Cardiac ventricle fibroblast (primary cell): ENCODE measurements at places on chromosomes 1 and 21. TPM values are rescaled to one million over a fixed set of nuclear protein-coding genes. Genes with fewer than 3 reads are reported as not detected.

Gene STK40
- 11.9 and 18.5 TPM in 2 replicates for total RNA-seq

Gene HSD11B1
- 134 and 142 TPM in 2 replicates for total RNA-seq

Gene THEMIS2
- total RNA-seq: 1.2 and 9.1 TPM in 2 replicates

Gene DNAJC6
- total RNA-seq: 0.39 and 0.44 TPM in 2 replicates

Gene FBXO2
- total RNA-seq: 0.68 and 0.87 TPM in 2 replicates

Gene SLC5A9
- total RNA-seq: not detected in 2 replicates

Gene CTSE
- not detected in 2 replicates for total RNA-seq

Gene NOTCH2NLA
- 18.0 and 26.3 TPM in 2 replicates for total RNA-seq

Gene ERG
- 1.1 and 1.3 TPM in 2 replicates for total RNA-seq

Gene SPATA21
- total RNA-seq: not detected in 2 replicates

Gene MIXL1
- not detected in 2 replicates for total RNA-seq

Gene S100A7A
- not detected in 2 replicates for total RNA-seq

Gene TUFT1
- 1.1 and 2.5 TPM in 2 replicates for total RNA-seq

Gene CTPS1
- 15.2 and 20.7 TPM in 2 replicates for total RNA-seq

Gene SPATA45
- total RNA-seq: not detected in 2 replicates

Gene AJAP1
- total RNA-seq: 0.06 and 0.59 TPM in 2 replicates

Gene CD160
- total RNA-seq: not detected in 2 replicates

Gene OLFML3
- total RNA-seq: 59.8 and 64.8 TPM in 2 replicates

Gene YBX1
- 510 and 528 TPM in 2 replicates for total RNA-seq

Gene PRAMEF4
- not detected in 2 replicates for total RNA-seq

Gene TEDDM1
- not detected in 2 replicates for total RNA-seq

Gene CGN
- total RNA-seq: not detected in 2 replicates

Gene LCE6A
- not detected in 2 replicates for total RNA-seq

Gene RUNX3
- total RNA-seq: not detected in 2 replicates

Gene ZNF648
- not detected in 2 replicates for total RNA-seq

Gene FCRL4
- not detected in 2 replicates for total RNA-seq

Gene IRF6
- total RNA-seq: under 0.01 and 0.39 TPM in 2 replicates

Gene CENPL
- 4.4 and 10.4 TPM in 2 replicates for total RNA-seq

Gene NHLH1
- not detected in 2 replicates for total RNA-seq
